ENCODE measurements at places on chromosomes 11 and 22. TPM values are rescaled to one million over a fixed set of nuclear protein-coding genes. Genes with fewer than 3 reads are reported as not detected.

The ADAMTS15 gene
- polyA plus RNA-seq: 6.3 TPM

The SERPIND1 gene
- polyA plus RNA-seq: 0.22 TPM

The PATE4 gene
- polyA plus RNA-seq: 0.04 TPM

The TCF20 gene
- polyA plus RNA-seq: 30.5 TPM

The TTC12 gene
- polyA plus RNA-seq: 17.6 TPM

The COX8A gene
- 331 TPM for polyA plus RNA-seq

The PDXP gene
- polyA plus RNA-seq: 24.7 TPM

The XRRA1 gene
- 17.3 TPM for polyA plus RNA-seq

The GUCY1A2 gene
- polyA plus RNA-seq: 4.0 TPM

The MMP8 gene
- polyA plus RNA-seq: 0.09 TPM

The DGAT2 gene
- polyA plus RNA-seq: 70.2 TPM

The OR52H1 gene
- not detected for polyA plus RNA-seq

The FGF4 gene
- 0.03 TPM for polyA plus RNA-seq

The CST6 gene
- polyA plus RNA-seq: 1.7 TPM

The SERPING1 gene
- polyA plus RNA-seq: 48.9 TPM

The MPEG1 gene
- 40.7 TPM for polyA plus RNA-seq

The NXPE1 gene
- polyA plus RNA-seq: 0.07 TPM

Measured in large intestine (tissue), 12 donors.